A549 (cell line): ENCODE measurements at places on chromosomes 13 and 19.

DNA sequence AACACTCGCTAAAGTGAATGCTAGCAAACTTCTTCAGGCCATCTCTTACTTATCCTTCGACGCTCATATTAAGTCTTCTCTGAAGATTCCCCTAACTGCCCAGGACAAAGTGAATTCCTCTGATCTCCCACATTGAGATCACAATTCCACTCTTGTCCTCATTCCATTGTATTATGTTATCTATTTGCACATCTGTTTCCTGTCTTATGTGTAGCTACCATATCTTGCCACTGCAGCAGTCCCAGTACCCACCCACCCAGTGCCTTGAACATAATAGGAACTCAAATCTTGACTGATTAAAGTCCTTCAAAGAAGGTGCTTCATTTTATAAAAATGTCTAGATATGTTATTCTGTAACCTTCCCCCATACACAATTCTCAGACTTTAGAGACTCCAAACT, 702.3 kb downstream of the DIAPH3 start:
- DNase-seq, result no peak

DNA sequence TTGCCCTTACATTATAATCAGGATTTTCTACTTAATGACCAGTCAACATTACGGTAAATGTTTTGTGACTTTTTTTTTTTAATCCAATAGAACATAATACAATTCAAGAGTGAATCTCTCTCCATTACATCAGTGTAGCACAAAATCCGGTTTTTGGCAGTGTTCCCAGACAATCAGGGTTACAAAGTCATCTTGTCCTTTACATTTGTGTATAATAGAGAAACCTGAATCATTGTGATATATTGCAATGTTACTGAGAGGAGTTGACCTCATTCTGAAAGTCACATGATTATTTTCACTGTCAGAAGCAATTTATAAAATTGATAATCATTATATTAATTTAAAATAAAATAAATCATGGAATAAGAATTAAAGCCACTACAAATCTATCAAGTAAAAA, 1346.0 kb upstream of the SPRY2 start:
- no peak for DNase-seq

GRCh38 chr13:106284358-106284757, 251.1 kb downstream of the EFNB2 start:
- no peak for DNase-seq

- DNase-seq, result no peak
These were observed 31.0 kb downstream of the CILP2 start for GRCh38 chr19:19568802-19569756.

- no peak for DNase-seq
These were observed 246.1 kb upstream of the MIR17HG start for GRCh38 chr13:91101381-91101780.

GRCh38 chr19:53365899-53366493, 491 bp downstream of the ZNF525 start:
- DNase-seq, result no peak

DNA sequence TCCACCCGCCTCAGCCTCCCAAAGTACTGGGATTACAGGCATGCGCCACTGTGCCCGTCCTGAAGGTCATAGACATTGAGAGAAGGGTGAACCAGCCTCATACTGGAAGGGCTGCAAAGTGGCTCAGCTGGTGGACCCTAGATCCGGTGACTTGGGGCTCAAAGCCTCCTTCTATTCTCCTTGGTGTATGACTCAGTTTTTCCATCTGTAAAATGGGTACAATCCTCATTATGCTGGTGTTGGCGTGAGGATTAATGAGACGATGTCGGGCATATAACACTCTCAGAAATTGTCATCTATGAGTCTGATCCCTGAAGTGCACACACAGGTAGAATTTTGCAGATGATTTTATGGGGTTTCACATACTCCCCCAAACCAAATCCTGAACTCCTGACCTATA, 5.8 kb upstream of the CAMSAP3 start:
- DNase-seq, result no peak
